ENCODE measurements at places on chromosomes 12 and 14.

- DNase-seq = peak; percentile 59
Observed at GRCh38 chr14:95316821-95317220, 2.9 kb downstream of the CLMN start.

- DNase-seq = no peak
Observed at GRCh38 chr12:76081909-76082308, 2.6 kb downstream of the NAP1L1 start.

GRCh38 chr14:52790756-52791222 lies 618 bp downstream of the GNPNAT1 start:
- no peak for DNase-seq

DNA sequence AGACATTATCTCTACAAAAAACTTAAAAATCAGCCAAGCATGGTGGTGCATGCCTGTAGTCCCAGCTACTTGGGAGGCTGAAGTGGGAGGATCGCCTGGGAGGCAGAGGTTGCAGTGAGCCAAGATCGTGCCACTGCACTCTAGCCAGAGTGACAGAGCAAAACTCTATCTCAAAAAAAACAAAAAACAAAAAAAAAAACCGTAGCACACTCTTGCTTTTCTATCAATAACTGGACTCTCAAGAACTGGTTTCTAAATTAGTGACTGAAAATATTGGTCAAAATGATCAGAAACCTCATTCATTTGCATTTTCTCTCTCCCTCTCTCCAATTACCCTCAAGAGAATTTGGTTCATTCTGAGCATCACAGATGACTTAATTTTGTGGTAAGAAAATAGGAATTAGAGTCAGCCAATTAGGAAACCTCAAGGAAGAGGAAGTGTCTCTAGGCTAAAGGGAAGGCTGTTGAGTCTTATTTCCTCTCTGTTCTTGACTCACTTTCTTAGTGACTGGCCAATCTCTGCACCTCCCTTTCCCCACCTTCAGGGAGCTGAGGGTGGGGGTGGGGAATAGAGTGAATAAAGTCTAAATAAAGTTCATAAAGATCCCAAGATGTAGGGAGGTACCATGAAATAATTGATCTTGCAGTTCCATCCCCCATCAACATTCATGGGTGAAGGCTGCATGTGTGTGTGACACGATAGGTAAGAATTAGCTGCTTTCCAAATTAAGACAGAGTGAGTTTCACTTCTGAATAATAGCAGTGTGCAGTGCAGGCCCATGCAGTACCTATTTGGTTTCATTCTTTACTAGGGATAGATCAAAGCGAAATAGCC lies 6.8 kb upstream of the PSMA6 start:
- no peak for DNase-seq

GRCh38 chr12:103780093-103780440 lies 61.0 kb downstream of the NT5DC3 start:
- no peak for DNase-seq

DNA sequence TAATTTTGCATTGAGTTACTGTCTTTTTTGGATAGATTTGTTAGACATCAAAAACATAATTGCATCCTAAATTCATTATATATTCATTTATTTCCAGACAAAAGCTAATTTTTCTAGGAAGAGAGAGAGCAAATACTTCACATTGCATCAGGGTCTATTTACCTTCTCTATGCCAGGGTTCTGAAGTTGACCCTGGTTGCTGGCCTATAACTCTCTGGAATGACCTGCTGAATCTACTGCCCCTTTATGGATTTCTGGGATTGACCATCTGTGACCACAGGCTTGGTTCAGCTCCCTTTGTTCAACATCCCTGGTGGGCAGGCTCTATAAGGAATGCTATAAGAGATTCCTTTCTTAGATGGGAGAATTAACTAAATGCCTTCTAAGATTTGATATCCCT lies 414.8 kb upstream of the STXBP6 start:
- DNase-seq = no peak

GRCh38 chr14:71742485-71742884 lies 189.7 kb upstream of the RGS6 start:
- DNase-seq = no peak

DNA sequence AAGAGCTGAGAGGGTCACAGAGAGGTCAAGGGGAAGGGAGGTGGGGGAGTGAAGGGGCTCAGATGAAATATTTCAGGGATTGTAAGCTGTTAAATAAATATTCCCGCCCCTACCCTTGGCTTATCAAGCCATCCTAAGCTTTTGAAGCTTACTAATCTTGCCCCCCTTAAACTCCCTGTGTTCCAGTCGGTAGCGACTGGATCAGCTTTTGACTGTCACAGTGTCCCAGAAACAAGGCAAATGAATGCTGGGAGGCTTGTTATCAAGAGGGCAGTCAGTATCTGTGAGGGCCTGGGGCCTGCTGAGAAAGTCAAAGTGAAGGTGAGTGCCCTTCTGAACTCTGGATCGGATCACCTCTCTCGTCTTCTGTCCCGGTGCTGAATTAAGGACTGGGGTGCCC lies 128.1 kb downstream of the DACT1 start:
- DNase-seq = peak; percentile 44

- no peak for DNase-seq
Observed at GRCh38 chr14:41960281-41960680, 353.6 kb downstream of the LRFN5 start.

DNA sequence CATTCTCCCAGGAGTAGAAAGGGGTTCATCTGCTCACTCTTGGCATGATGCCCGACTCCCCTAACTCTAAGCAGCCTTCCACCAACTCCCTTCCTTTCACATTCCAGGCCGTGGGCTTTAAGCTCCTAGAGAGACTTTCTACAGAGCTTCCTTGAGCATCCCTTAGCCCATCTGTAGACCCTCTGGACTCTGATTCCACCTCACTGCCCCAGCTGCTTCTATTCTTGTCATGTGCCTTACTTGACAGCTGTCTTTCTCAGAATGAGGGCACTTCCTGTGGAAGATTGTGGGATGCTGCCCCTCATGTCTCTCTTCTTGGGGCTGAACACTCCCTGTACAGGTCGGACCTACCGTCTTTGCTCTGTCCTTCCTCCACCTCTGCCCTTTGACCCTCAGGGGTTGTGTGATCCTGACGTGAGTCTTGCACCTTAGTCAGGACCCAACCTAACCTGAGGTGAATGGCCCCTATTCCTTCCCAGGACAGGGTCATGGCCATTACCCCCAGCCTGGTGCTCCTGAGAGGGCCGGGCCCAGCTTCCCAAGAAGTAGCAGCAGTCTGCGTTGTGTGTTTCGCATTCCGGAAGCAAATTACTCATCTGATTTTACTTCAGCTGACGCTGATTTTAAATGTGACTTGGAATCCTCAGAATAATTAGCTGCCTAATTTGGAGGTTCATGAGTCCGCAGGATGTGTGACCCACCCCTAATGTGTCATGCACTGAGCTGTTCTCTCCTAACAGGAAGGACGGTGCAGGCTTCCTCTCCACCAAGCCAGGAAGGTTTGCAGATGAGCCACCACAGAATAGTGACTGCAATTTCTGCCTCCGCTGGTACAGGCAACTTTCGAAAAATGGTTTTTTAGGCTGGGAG lies 2.7 kb upstream of the GALNT6 start:
- no peak for DNase-seq

- peak; percentile 92 for DNase-seq
Observed at GRCh38 chr14:104639885-104640548, 35.4 kb upstream of the TMEM179 start.

DNA sequence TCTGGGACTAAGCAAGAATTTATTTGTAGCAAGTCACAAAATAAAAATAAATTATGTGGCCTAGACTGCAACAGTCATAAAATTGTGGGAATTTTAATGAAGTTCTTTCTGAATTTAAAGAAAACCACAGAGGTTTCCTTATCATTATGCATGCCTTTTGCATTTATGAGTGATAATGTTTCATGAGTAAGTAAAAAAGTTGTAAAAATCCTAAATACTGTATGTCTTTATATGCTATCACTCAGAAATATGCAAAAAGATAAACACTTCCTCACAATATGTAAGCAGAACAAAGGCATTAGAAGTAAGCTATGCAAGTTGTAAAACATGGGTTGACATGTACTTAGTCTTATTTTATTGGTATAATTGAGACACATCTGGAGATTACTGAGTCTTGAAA lies 239.4 kb upstream of the PDE3A start:
- DNase-seq = no peak

DNA sequence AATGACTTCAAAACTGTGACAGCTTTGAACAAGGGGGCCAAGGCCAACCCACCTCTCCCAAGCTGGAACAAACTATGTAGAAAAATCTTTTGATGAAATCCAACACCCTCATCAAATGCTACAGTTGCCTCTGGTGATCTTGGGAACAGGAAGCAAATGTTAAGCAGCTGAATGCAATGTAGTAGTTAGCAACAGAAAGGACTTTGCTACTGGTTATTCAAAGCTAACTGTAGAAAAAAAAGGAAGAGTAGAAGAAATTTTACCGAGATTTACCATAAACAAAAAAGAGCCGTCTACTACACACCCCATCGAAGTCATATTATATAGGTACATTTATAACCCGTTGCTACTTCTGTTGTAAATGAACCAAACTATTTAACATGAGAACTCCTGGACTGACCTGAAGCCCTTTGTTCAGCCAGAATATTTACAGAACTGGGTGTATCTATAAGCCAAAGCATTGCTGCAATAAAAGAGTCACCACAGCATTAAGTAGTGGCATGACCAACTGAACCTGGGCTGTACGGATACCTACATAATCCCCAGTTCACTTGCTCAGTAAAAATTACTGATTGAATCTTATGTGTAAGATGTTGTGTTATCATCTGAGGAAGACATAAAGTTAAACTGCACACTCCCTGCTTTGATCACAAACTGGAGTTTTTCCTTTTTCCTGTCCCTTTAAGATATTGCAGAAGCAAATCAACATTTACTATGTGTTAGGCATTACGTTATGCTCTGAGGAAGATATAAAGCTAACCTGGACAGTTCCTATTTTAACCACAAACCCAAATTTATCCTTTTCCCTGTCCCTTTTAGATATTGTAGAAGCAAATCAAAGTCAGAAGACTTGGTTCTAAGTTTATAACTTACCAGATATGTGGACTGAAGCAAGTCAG lies 25.1 kb downstream of the SYNJ2BP start:
- DNase-seq = no peak

GRCh38 chr12:96466939-96467751 lies 22.2 kb upstream of the CFAP54 start:
- no peak for DNase-seq

- DNase-seq = peak; percentile 69
Observed at GRCh38 chr14:74457565-74457895, 31.5 kb upstream of the SYNDIG1L start.

- no peak for DNase-seq
Observed at GRCh38 chr12:115444346-115444745, 760.4 kb upstream of the TBX3 start.

- DNase-seq = no peak
Observed at GRCh38 chr12:85765453-85765869, 70.7 kb downstream of the RASSF9 start.

GRCh38 chr12:52552055-52552454 lies 890 bp downstream of the KRT71 start:
- DNase-seq = no peak

GRCh38 chr12:93167841-93168492 lies 209.8 kb upstream of the NUDT4 start:
- DNase-seq = peak; percentile 42

DNA sequence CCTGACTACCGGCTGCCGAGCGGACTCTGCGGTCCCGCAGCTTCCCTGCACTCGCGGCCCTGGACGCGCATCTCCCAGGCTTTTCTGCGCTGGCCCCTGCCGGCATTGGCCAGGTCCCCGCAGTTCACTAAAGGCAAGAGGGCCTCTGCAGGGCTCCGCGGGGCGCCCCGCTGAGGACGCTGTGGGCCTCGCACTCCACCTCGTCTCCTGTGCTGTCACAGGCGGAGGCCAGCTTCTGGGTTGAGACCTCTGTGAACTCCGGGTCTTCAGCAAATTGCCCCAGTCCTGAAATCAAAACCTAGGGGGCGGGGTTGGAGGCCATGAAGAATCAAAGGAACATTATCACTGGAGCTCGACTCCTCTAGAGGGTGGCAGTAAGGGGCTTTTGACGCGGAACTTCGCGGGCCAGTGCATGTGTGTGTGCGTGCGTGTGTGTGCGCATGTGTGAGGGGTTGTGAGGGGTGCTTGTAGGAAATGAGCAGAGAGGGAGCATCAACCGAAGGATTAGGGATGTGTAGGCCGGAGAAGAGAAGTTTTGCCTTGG lies 68.5 kb upstream of the CAPRIN2 start:
- no peak for DNase-seq

DNA sequence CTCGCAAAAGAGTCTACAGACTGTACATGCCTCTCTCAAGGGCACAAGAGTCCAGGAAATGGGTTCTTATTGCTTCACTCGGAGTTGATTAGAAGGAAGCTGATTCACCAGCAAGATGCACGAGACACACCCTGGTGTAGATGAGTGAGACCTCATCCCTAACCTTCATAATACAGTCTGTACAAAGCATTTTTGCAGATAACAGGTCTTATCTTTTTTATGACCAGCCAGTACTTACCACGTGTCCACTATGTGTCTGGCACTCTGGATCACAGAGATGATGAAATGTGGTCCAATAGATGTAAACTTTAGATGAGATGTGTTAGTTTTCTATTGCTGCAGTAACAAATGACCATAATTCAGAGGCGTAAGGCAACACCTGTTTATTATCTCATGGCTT lies 53.4 kb upstream of the PWP1 start:
- no peak for DNase-seq

DNA sequence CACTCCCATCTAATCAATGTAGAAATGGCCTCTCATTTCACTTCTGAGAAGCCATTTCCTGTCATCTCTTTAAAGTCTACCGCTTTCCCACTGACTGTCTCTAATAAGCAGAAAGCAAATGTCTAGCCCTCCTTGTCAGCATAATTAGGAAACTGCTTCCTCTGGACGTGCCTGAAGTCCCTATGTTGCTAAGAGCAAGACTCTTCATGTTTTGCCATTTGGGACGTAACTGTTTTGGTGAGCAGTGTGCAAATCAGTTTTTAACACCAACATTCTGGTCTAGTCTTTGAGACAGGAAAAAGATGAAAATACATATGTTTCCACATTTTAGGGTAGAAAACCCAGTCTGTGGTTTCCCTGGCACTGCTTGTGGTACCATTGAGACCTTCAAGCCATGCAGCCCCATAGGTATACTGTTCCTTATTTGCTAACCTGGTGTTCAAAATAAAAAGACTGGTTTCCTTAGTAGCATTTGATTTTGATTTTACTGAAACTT lies 22.2 kb downstream of the IFNG start:
- DNase-seq = no peak

DNA sequence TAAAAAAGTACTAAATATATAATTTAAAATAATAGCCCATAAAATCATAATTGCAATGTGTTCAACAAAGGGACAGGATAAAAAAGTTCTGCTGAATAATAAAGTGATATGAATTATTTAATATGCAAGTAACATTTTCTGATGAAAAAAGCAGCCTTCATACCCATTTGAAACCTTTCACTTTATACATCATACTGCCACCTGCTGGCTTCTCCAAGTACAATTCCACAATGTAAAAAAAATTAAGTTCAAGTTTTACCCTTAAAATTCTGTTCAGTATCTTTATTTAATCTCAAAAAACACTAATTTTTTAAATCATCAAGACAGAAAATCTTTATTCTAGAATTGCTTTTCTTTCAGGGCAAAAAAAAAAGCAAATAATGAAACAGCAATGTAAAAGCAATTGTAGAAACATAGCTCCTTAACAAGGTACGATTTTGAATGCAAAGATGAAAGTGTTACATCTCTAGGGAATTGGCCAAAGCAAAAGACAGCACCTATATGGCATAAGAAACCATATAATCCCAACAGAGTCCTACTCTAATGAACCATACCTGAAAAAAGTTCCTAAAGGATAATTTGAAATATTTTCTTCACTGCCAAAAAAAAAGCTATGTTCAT lies 15.0 kb downstream of the MDM1 start:
- DNase-seq = peak; percentile 30
